ENCODE measurements at places on chromosomes 5 and 9.

DNA sequence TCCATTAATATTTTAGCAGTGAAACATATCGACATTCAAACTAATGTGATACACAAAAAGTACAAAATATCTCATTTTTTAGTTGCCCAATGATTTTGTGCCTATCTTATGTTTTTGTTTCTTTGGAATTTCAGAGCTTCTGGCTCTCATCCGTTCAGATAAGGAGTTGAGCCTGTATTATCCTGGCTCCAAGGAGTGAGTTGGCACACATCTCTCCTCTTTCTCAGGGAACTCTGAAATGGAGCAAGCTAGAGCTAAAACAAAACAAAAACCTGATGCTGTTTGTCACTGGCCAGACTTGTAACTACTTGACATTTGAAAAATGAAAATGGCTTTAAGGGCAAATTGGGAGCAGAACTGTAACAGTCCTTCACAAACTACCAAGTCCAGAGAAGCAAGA, 131.3 kb upstream of the SLC28A3 start:
- no peak for DNase-seq

DNA sequence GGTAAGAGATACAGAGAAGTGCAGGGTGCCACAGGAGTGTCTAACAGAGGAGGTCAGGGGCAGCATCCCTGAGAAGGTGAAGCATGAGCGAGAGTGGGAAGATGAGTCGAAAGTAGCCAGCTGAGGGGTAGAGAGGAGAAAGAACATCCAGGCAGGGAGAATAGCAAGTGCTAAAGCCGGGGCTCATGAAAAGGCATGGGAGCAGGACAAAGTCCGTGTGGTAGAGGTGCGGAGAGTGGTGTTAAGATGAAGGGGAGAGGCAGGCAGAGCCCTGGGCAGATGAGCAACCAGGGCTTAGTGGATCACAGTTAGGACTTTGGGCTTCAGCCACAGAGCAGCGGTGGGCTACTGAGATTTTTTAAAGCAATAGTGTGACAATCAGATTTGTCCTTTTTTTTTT, 10.5 kb downstream of the SLC22A5 start:
- DNase-seq = no peak

- DNase-seq = no peak
Measured at GRCh38 chr5:37739817-37740261, 100.0 kb downstream of the GDNF start.

DNA sequence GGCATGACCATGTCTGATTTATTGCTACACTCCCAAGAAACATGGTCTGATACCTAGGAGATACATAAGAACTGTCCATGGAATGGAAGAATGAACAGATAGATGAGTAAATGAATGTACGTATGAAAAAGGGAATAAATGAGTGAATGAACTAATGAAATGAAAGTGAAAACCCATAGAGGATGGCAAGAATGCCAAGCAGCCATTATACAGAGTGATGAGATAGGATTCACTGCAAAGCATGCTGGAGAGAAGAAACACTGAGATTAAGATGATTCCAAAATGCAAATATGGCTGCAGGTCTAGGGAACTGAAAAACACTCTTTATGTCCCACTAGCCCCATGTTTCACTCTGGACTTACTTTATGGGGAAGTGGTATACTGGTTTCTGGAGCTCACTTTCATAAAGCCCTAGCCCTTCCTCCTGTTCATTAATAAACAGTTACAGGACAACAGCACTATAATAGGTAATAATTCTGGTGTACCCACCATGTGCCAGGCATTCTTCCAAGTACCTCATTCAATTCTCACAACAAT, 170.3 kb upstream of the RAD23B start:
- no peak for DNase-seq

DNA sequence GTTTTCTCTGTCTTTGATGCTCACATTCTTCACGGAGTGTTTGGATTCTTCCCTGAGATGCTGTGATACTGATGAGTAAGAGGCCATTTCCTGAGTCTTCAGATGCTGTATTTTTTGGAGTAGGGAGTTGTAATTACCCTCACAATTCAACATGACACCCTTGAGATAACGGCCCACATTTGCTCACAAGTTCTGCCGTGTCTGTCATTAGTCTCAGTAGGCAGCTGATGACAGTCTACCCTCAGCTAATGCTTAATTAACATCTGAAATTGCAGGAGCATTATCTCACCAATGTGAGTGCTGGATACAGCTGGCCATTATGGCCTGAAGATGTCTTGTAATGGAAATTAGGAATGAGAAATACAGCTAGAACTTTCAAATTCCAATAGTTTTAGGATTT, 307.1 kb upstream of the ADCY2 start:
- DNase-seq = no peak

GRCh38 chr5:87899721-87900131, 368.9 kb downstream of the TMEM161B start:
- no peak for DNase-seq

DNA sequence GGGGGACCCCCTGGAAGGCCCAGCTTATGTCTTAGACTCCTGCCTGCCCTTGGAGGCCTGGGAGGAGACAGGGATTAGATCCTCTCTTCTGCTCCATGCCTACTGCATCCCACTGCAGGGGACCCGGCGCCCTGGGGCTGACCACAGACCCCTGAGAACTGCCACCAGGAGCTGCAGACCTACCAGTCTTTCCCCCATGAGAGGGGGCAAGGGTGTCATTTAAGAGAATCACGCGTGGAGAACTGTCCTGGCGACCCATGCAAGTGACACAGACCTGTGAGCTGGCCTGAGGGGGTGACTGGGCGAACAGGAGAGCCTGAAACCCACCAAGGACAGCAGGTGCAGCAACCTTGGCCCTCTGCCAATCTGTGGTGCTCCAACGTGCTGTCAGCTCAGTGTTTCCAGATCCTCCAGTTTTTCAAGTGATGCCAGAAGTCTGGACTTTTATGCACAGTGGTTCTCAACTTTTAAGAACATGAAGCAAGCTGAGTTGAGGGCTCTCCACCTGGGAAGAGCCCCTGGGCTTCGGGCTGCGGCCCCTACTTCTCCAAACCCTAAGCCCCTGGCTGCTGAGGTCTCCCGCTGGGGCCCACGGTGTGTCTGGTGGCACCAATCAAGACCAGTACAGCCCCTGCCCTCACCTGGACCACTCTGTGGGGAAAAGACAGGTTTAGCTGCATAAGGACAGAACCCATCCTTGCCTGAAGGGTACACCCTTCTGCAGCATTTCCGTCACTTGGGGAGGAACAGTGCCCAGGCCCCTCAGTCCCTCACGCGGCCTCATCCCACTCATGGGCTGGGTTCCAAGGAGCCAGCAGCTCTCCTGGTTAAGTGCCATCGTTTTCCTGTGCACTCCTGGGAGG, 18.2 kb downstream of the GFPT2 start:
- no peak for DNase-seq

- DNase-seq = no peak
Measured at GRCh38 chr9:87112656-87113055, 165.3 kb upstream of the GAS1 start.

DNA sequence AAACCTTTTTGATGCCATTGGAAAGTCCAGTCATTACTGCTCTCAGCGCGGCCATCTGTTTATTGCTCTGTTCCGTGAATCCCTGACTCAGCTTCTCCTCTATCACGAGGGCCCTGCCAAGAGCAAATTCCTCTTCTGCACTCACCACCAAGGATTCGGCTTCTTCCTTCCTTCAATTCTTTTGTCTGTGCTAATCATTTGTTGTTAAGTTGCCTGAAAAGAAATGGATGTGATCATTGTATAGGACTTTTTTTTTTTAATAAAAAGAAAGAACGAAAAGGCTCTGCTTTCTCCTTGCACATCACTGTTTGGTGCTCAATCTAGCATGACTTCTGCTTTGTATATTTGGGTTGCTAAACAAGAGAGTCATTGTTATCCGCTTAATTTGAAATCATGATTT, 128.7 kb upstream of the PIK3R1 start:
- no peak for DNase-seq

GRCh38 chr9:81113453-81114124, 575.8 kb downstream of the TLE1 start:
- no peak for DNase-seq

GRCh38 chr5:159780246-159780645, 136.0 kb upstream of the ADRA1B start:
- no peak for DNase-seq

- DNase-seq = no peak
Measured at GRCh38 chr9:28212979-28213378, 639.7 kb upstream of the C9orf72 start.

- no peak for DNase-seq
Measured at GRCh38 chr5:150303660-150304386, 1.1 kb upstream of the ARSI start.

DNA sequence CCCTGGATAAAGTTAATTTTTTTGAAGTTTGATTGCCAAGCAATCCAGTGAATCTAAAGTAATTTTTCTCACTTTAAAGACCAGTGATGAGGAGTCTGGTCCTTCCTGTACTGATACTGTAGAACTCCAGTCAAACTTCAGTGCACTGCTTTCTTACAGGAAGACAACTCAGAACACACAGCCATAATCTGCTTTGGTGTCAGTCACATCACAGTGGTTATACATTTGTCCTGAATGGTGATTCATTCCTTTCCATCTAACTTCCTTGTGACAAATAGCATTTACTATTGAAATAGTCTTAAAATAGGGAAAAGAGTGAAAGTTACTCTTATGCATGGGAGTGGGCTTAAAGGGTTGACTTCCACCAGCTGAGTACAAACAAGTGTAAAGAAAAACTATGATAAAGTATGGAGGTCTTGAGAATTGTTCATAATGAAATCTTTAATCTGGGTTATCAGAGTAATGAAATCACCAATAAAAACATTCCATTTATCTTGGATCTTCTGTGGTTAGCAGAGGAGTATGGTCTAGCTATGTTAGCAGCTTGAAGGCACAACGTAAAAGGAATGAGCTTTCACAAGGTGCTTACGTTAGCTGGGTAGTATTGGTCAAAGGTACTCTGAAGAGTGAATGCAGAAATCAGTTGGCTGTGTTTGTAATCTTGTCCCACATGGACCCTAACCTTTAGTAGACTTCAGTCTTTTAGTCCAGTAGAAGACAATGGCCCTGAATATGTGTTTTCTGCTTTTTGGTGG, 41.5 kb downstream of the DCP2 start:
- no peak for DNase-seq

DNA sequence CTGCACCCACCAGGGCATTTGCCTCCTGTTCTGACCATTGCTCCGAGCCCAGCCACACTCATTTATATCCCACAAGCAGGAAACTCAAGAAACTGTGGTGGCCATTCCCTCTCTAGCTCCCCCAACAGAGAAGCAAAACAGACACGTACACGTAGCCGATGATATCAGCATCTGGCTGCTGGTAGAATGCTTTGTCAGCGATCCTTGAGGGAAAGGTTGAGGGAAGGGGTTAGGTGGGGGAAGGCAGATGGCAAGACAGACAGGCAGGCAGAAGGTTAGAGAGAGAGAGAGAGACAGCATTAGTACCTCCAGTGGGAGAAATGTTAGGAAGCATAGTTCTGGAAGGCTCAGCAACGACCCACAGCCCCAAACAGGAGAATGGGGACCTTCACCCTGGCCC, 7.8 kb downstream of the HIGD2A start:
- no peak for DNase-seq

DNA sequence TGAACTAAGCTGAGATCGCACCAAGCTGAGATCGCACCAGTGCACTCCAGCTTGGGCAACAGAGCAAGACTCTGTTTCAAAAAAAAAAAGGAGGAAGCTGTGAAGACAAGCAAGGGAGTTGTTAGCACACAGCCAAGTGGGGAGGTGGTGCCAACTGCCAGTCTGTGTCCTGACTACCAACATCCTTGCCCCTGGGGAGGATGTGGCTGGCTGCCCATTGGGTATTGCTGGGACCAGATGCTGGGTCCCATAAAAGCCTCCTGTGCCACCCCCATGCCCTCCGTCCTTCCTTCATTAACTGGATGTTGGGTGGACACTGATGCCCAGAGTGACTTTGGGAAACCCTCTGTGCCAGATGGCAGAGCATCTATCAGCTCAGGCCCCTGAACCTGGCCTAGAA, 157.1 kb upstream of the COL5A1 start:
- DNase-seq = no peak

DNA sequence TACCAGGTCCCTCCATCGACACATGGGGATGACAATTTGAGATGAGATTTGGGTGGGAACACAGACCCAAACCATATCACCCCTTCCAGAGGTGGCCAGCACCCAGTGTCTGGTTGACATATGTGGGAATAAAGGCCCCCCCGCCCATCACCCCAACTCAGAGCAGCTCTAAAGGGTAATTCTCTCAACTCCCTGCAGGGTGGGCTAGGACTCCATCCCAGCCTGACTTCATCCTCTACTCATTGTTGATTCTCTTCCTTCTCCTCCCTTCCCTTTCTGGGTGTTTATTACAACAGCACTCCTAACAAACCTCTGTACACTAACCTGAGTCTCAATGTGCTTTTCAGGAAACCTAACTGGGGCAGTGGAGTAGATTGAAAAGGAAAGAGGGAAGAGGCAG, 339.9 kb downstream of the ACTL7B start:
- no peak for DNase-seq

DNA sequence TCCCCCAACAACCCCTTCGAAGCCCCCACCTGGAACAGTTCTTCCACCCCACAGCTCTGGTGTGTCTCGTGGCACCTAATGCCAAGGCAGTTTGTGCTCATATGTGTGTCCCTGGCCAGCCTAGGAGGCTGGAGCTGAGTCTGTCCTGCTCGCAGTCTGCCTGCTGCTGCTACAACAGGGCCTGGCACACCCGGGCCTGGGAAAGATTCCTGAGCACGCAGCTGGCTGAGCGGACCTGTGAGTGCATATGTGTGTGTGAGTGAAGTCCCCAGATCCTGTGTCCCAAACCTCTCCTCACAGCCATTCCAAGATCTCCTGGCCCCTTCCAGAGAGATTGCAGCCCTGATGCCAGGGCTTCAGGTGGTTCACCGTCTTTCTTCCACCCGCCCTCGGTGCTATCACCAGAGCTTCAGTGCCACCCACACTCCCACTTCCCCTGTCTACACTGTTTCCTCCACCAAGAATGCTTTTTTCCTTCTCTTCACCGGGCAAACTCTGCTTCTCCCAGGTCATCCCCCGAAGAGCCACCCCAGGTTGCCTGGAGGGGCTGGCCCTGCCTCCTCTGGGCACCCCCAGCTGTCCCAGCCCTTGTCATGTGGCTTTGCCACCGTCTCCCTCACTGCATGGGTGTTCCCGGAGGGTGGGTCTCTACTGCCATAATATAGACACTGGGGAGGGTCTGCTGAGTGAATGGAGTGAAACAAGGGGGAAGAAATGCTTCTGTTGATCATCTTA, 28.4 kb downstream of the LMX1B start:
- DNase-seq = no peak

- DNase-seq = no peak
Measured at GRCh38 chr5:116176121-116176520, 91.3 kb downstream of the COMMD10 start.

DNA sequence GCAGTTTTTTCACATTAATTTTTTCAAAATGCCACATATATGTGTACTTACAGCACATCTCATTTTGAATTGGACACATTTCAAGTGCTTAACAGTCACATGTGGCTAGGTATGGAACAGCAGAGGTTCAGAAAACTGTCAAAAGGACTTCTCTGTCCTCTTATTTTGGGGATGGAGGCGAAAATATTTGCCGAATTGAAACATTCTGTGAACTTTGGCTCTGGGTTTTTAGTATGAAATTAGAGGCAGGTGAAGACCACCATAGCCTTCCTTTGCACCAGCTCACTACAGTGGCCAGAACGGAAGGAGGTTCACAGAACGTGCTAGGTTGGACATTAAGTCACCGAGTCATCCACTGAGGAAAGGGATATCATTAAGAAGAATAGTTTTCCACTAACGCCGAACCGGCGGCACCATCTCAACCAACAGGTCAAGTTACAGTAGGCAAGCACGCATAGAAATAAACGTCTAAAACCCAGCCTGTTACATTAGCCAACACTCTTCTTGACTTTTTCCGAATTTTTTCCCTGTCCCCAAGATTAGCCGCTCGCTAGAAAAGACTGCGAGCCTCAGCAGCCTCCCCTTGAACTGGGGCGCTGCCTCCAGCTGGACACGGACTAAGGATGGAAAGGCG, 1.8 kb upstream of the TLE4 start:
- no peak for DNase-seq

Data from CD4-positive, alpha-beta T cell (primary cell).